ENCODE measurements at places on chromosomes 3 and 15.

DNA sequence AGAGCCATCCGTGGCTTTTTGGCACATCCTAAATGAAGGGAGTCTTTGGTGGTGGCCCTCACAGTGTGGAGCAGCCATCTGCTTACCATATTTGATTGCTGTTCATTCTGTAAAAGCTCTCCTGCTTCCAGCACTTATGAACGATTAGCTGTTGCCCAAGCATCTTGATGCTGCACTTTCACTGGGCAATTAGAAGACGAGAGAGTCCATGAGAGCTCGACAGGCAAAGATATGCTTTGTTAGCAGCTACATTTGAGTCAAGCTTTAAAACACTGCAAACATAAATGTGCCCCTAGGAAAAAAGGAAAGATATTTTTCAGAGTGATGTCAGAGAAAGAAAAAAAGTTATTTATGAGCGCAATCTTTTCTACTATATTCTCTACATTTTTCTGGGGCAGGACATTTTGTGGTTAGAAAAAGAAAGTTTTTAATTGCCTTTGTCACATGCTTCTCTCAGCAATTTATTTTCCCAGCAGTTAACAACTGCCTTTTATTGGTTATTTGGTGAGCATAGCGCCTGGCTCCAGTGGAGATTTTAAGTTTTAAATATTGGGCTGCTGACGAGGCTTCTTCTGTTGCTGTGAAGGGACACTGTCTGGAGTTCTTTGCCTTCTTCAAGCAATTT lies 468.4 kb downstream of the C3orf38 start:
- no peak for DNase-seq

GRCh38 chr3:65339192-65339740 lies 651.5 kb upstream of the ADAMTS9 start:
- DNase-seq = no peak

DNA sequence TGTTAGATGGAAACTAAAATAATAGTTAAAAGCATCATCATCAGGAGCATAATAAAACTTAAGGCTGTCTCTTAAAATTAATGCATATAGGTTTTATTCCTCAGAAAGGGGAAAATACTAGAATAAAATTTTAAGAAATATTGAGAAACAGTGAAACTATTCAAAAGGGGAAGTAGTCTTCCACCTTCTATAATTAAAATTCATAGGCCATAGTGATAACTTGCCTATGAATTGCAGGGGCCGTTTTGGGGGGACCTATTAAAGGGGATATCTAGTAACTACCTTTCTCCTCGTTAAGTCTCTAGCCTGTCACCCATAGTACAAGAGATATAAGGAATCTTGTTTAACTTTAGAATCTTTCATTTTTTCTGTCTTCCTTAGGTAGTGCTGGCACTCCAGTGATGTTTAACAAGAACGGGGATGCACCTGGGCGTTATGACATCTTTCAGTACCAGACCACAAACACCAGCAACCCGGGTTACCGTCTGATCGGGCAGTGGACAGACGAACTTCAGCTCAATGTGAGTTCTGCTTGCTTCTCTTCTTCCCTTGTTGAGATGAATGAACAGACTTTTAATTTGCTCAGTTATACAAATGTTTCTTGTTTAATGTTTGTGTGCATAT lies 600.4 kb downstream of the GRM7 start:
- DNase-seq = no peak

DNA sequence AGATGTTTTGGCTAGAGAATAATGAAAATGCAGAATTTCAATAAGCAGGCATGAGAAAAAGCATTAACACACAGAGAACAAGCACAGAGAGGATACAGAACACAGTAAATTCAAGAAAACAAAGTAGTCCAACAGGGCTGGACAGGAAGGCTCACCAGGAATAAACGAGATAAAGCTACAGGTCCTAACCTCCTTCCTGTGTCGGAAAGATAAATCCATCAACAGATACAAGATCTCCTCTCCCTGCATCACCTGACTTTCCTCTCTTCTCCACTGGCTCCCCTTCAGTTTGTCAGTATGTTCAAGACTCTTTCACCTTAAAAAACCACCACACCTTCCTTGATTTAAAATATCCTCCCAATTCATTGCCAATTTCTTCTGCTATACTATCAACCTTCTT lies 11.4 kb downstream of the CPEB1 start:
- DNase-seq = no peak

- DNase-seq = no peak
Observed at GRCh38 chr15:87498560-87498959, 758.0 kb downstream of the NTRK3 start.

DNA sequence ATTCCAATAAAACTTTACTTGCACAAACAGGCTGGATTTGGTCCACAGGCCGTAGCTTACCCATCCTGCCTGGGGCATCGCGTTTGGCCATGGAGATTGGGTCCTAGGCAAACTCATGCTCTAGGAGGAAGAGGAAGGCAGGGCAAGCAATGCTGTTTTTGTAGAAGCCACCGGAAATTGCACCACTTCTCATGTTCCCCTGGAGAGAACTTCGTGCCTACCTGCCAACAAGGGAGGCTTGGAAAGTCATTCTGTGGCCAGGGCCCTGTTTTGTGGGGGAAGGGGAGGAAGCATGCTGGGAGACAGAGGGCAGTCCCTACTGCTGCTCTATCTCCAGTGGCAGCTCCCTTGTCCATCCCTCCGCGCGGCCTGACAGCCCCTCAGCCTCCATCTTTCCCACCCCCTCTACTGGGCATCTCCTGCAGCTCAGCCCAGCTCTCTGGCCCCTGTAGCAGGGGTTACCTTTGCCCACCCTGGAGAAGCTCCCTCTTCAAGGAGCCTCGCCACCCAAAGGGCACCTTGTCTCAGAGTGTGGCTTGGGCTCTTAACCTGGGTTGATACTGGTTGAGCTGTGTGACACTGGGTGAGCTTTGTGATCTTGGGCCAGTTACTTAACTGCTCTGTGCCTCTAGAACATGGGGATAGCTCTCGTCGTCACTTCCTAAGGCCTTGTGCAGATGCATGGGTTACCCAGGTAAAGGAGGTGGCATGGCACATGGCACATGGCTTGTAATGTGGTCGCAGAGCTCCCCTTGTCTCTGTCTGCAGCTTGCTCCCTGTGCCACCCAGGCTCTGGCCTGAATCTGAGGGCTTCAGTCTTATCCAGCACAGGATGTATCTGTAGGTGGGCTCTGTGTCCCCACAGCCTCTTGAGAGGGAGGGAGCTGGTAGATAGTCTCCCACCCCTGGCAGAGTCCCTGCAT lies 6.1 kb downstream of the ABTB1 start:
- DNase-seq = no peak

DNA sequence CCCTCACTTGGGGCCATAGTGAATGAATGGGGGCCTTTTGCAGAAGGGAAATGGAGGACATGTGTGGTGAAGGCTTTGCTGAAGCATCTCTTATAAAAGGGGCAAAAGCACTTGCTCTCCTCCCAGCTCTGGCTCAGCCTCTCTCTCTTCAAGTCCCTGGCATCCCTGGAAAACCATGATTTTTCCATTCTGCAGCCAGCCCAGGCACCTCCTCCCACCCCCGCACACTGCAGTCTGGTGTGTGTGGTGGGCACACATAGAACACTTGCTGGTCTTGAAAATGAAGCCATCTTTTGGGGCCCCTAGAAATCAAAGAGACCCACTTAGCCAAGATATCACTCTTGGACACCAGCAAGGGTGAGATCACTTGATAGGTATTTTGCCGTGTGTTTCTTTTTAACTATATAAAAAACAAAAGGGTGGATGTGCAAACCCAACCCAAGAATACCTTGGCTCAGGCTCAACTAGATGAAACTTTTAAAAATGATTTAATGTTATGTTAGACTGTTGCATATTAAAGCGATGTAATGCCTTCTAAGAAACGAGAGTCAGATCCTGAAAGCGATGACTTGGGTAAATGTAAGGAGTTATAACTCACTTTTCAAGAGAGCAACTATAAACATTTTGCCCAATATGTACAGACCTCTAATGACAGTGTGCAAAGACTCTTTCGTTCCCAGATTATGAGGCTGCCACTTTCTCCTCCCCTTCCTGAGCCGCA lies 16.4 kb upstream of the ALDH1A3 start:
- DNase-seq = no peak

GRCh38 chr3:24375947-24376384 lies 118.7 kb downstream of the THRB start:
- no peak for DNase-seq

DNA sequence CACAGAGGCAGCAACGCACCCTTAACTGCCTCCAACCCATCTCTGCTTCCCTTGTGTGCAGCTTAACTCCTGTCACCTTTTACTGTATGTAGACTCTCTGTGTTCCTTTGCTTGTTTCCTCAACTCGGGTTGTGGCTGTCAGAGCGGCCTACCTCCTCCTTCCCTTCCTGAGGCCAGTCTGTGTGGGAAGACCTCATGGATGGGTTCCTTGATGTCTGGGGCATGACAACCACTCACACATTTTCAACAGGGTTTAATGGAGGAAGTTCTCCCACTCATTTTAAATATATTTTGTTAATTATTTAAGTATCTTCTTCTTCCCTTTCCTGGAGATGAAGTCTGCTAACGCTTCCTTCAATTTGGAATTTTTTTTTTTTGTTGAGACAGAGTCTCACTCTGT lies 1.8 kb upstream of the CSPG5 start:
- DNase-seq = no peak

GRCh38 chr3:13776253-13777050 lies 103.4 kb downstream of the WNT7A start:
- DNase-seq = no peak

DNA sequence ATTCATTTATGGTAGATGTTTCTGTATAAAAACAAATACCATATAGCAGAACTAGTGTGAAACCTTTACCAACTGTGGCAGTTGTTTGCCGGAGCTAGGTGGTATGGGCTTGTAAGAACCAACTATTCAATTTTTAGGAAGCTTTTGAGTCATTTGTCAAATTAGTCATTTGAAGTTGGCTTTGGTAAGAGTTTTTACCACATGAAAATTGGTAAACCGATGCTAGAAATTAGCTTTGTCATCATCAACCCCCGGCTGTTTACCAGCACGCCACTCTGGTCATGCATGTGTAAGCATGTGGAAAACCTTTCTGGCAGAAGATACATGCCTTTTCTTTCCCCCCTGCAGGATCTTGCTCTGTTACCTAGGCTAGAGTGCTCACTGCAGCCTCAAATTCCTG lies 63.3 kb downstream of the IL1RAP start:
- no peak for DNase-seq

DNA sequence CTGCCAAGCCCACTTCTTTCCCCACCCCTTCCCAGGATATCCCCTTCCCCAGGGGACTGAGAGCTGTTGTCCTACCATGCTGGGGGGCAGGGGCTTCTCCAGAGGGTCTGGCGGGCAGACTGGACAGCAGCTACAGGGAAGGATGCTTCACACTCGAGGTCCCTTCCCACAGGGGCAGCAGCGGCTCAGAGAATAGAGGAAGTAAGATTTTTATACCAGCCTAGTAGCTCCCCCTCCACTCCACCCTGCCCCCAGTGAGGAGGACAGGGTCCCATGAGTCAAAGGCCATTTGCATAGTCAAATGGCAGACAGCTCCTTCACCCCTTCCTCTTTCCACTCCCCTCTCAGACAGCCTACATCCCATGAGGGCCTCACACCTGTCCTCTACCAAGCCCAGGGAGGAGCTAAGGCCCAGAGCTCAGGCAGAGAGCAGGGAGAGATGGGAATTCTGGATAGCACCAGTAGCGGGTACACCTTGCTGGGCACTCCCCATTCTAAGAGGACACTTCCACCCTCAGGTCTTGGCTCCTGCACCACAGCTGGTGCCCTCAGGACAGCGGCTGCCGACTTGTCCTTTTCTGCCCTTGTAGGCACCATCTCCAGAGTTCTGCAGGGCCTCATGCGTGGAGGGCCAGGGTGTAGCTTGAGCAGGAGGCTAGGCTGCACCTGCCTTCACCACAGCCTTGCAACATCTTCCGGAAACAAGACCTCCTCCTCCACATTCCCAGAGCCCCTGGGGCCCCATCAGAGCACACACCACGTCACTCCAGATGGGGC lies at the start of gene TLR9:
TLR9 (minus strand) TSS at position 194 of the 777 bp plus-strand sequence; CDS start at position 78, 116 bp downstream.
- DNase-seq = no peak

- no peak for DNase-seq
Observed at GRCh38 chr3:21551019-21551418, 200.0 kb downstream of the ZNF385D start.

- no peak for DNase-seq
Observed at GRCh38 chr3:5126586-5126985, 4.5 kb downstream of the ARL8B start.

- DNase-seq = no peak
Observed at GRCh38 chr3:197085137-197085536, 55.5 kb upstream of the MELTF start.

DNA sequence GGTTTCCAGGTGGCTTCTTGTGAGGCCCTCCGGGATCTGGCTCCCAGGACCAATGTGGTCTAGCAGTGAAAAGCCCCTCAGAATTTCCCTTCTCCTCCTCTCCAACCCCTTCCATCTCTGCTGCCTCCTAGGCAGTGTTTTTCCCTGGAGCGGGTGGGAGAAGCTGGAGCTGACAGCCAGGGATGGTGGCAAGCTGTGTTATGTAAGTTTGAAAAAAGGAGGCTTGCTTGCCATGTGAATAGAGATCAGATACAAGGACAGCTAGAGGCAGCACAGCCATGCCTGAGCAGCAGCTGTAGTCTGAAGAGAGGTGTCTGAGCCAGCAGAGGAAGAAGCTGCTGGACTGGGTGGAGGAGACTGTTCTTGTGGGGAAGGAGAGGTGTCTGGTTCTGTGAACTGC lies 20.6 kb downstream of the SNAPC5 start:
- DNase-seq = no peak

DNA sequence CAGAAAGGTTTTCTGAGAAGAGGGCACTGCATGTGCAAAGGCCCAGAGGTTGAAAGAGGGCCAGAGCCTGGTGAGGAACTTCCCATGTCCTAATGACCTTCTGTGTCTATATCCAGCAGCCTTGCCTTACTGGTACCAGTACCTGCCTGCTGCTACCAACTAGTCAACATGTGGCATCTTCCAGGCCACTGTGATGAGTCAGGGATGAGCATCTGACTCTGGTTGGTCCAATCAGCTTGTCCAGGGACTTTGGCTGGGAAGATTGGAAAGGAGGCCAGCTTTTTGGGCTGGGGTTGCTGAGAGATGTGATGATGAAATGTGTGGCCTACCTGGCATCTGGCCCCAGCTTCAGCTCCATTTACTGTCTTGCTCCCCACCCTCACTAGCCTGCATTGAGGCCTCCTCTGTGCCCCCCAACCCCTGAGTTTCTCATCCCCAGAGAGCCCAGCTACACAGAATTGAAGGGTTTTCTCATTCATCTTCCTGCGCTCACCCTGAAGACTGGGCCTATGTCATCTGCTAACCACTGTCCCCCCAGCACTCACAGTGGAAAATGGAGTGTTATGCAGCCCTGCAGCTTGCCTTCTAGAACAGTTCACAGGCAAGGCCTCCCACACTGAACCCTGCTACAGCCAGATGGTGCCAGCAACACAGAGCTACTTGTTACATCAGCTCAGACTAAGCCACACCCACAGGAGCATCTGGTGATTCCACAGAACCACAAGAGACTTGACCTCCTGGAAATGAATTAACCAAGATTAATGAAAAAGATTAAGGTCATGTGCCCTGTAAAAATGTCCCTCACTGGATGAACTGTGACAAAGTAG lies 1.3 kb upstream of the TWF2 start:
- DNase-seq = peak; percentile 44
